ENCODE measurements at places on chromosomes 2 and 18.
A peak's percentile ranks its signal among the peaks of the same experiment; 100 is the strongest.

GRCh38 chr2:68330691-68331090, 10.9 kb upstream of the CNRIP1 start:
- DNase-seq, result no peak

DNA sequence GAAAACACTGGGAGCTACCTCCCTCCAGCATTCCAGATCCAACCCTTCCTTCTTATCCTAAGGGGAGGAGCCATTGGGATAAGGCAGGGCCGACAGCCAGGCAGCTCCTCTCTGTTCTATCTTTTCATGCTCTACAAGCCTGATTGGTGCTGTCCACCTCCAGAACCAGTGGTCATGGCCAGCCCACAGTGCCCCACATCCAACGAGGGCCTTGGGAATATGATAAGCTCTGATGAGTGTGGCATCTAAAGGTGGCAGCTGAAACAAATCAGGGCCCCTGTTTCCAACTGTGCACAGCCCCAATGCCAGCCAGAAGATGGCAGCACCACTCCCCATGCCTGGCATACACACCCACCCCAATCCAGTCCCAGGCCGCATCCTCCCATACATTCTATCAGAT, 329.3 kb downstream of the C1D start:
- no peak for DNase-seq

GRCh38 chr2:26913999-26914658, 56.3 kb upstream of the MAPRE3 start:
- no peak for DNase-seq

DNA sequence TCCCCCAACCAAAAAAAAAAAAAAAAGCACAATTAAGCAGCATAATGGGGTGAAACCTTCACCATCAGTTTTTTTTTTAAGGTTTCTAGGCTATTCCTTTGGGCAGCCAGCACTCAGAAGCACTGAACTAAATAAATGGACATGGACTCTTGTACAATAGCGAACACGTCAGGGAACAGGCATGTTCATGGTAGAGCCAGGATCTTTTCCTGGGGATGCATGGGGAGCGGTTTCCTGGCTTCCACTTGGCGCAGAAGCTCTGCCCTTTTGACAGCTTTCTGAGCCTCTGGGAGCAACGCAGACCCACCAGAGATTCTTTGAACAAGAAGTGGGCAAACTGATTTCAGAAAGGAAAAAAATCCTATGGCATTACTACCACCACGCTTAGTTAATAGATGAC, 35.0 kb downstream of the ALPK2 start:
- no peak for DNase-seq

- DNase-seq, result no peak
Observed at GRCh38 chr2:96274355-96275056, 8.5 kb downstream of the CIAO1 start.

DNA sequence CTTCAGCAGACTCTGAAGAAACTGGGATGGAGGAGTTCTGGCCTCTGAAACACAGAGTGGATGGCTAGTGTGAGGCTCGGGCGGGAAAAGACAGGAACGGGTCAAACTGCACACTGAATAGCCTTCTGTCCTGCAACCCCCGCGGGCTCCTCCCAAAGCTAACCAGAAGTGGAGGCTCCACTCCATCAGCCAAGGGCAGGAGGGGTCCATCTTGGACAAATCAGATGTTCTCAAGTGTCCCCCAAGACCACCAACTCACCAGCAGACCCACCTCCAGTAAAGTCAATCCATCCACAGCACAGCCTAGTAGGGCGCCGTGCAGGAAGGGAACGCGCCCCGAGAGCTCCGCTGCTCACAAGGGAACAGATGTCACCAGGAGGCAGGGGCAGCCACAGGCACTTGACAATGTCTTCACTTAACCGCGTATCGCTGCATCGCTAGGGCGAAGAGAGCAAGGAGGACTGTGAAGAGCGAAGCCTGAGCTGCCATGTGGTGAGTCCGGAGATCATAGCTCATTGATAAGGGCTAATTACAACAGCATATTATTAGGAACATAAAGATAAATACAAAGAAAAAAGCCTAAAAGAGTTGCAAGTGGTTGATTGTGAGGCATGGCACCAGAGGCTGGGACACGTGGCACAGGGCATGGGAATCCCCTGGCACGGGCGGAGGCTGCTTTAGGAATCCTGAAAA, 494.6 kb upstream of the MYT1L start:
- DNase-seq, result no peak

GRCh38 chr18:13163167-13163927, 55.2 kb upstream of the LDLRAD4 start:
- DNase-seq, result no peak

- no peak for DNase-seq
Observed at GRCh38 chr2:178550352-178550751, 70.1 kb downstream of the PLEKHA3 start.

- no peak for DNase-seq
Observed at GRCh38 chr2:213086571-213086970, 64.8 kb downstream of the IKZF2 start.

DNA sequence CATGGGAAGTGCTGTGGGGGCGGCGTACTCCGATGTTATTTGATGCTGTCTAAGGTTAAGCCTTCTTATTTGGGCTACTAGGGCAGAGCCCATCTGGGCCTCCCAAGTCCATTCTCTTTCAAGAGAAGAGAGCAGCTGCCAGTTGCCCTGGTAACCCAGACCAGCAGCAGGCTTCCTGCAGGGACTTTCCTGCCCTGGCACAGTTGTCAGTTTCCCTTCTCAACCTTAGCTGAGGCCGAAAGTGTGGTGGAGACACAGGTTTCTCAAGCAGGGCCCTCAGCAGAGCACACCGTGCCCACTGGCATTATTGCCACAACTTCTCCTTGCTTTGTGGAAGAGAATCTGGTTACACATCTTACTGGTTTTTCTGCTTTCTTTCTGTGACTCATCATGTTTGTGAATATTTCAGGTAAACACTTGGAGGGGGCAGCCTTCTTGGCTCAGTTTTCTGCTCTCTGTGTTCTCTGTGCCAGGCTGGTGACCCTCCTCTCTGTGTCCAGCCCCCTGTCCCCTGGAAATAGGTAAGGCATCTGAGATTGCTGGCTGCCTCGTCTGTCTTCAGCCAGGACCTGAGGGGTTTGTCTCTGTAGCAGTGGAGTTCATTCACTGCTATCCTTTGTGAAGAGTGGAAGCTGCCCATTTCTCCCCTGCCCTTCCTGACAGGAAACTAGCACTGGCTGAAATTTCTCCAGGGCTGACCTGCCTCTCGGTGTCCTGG, 111.0 kb downstream of the B3GNT2 start:
- no peak for DNase-seq

- DNase-seq, result no peak
Observed at GRCh38 chr2:10549195-10549594, 101.1 kb upstream of the ODC1 start.

- peak; percentile 81 for DNase-seq
Observed at GRCh38 chr18:45416168-45416567, 199.1 kb upstream of the SLC14A2 start.

DNA sequence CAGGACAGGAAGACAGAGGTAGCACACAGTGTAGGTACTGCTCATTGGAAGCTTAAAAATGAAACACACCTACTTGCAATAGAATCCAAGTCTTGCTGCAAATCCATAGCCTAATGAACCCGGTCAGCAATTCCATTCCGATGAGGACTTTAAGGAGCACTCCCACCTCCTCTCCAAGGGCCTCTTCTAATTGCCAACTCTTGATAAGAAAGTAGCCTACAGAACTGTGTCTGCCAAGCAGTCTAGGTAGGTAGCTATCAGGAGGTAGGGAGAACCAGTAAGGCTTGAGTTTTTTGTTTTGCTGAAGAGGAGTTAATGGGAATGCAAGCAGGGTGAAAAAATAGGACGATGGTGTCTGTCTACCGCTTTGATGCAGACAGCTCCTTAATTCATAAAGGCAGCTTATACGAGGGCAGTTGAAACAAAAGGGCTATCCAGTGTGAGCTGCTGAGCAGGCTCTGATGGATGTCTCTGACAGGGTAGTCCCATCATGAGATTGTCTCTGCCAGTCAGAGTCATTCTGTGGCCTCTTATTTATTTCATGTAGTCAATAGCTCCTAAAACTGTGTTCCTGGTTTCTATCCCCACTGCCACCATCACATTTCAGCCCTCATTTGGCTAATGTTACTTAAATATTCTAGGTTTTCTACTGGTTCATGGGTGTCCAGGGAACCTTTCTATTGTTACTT, 155.6 kb upstream of the DNMT3A start:
- no peak for DNase-seq

GRCh38 chr18:31685097-31686082, 1.0 kb upstream of the B4GALT6 start:
- DNase-seq, result peak; percentile 86

DNA sequence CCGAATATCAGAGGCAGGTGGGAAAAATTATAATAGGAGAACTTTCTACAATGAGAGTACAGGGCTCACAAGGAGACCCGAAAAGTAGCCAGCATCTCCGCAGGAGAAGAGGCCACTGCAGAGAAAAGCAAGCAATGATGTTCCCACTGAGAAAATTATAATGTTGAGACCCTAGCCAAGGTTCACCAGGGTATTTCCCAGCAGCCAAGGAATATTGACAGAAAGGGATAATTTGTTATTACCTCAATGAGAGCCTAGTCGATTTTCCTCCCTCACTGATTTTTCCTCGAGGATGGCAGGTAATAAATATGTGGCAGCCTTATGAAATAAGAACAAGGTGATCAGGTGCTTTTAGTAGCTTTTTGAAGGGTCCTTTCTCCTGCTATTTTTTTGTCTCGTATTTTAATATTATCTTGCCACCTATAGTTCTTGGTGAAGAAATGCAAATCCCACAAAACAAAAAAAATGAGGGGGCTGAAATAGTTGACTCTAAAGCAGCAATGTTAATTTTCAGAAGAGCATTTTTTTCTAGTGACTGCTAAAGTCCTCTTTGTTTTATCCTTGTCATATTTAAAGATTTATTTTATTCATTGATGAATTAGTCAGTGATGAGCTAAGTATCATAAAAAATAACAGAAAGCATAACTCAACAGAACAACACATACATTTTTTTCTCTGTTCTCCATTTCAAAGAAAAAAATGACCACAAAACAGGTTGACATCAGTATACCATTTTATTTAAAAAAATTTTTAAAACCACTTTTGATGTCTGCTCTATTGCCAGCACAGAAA, 215.4 kb downstream of the KCNE4 start:
- no peak for DNase-seq

GRCh38 chr2:239716536-239717318, 308.4 kb downstream of the NDUFA10 start:
- no peak for DNase-seq

DNA sequence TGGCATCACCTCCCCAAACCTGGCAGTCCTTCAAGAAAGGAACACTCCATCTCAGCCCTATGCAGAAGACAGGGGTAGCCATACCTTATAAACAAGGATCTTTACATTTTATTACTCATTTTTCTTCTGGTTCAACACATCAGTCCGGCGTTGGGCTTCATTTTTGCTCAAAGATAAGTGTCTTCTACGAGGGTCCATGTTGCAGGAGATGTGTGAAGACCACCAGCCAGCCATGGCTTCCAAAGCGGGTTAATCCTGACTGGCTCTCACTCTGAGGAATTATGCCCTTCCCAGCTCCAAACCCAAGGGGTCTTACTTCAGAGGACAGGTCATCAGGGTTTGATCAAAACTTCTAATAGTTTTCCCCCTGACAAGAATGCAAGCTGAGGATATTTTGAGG, 23.9 kb upstream of the GNAL start:
- no peak for DNase-seq

GRCh38 chr18:60804415-60804814, 431.8 kb upstream of the MC4R start:
- no peak for DNase-seq

DNA sequence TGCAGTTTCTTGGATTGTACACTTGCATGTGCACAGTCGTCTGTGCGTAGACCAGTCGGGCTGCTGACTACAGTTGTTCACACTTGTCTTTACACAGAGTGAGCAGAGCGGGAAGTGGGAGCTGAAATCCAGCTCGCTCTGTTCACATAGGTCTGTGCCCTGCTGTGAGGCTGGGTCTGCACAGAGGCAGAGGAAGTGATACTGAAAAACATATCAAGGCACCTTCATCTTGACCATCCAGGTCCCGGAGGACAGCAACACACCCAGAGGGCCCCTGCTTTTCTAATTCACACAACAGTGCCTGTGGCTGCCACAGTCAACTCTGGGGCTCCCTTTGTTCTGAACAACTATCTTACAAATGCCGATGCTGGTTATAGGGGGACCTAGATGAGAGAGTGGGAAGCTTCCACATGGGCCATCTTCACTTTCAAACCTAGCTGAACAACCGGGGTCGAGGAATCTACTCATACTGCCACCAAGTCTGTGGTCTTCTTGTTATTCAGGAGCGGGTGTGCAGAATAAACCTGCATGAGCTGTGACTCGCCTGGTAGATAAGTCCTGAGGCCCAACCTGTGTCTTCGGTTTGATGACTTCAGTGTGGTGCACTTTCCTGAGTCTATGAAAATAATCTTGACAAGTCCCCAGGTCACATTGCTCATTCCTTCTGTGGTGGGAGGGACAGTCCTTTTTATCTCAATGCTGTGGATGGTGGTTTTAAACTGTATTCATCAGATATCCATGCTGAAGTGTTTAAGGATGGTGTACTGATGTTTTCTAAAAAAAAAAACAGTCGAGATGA, 3.5 kb upstream of the ADNP2 start:
- DNase-seq, result no peak

GRCh38 chr2:235746257-235746934, 252.6 kb downstream of the AGAP1 start:
- peak; percentile 74 for DNase-seq

- DNase-seq, result peak; percentile 88
Observed at GRCh38 chr2:124027182-124027581, 2.1 kb downstream of the CNTNAP5 start.

- DNase-seq, result peak; percentile 33
Observed at GRCh38 chr2:216242365-216242764, 129.9 kb downstream of the MARCHF4 start.

- DNase-seq, result no peak
Observed at GRCh38 chr18:13530879-13531387, 195.4 kb downstream of the FAM210A start.

GRCh38 chr2:25879133-25879730, 945 bp upstream of the ASXL2 start:
- no peak for DNase-seq

GRCh38 chr18:49052891-49053644, 102.3 kb upstream of the SMAD7 start:
- peak; percentile 95 for DNase-seq

DNA sequence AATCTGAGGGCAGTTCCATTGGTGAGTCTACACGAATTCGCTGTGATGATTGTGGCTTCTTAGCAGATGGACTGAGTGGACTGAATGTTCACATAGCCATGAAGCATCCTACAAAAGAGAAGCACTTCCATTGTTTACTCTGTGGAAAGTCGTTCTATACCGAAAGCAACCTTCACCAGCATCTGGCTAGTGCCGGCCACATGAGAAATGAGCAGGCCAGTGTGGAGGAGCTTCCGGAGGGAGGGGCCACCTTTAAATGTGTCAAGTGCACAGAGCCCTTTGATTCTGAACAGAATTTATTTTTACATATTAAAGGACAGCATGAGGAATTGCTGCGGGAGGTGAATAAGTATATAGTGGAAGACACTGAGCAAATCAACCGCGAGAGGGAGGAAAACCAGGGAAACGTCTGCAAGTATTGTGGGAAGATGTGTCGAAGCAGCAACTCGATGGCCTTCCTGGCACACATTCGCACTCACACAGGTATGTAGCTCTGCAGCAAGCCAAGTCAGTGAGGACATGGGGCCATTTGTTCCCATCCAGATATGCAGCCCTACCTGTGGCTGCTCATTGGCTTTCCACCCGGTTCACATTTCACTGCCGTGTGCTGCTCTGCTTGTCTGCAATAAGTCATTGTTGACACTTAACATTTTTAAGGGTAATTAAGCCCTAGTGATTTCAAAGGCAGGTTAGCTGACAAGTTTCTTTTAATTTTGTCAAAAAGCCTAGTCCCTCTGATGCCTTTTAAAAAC, 37.7 kb downstream of the ZNF407 start:
- no peak for DNase-seq

- no peak for DNase-seq
Observed at GRCh38 chr2:37665043-37665442, 6.4 kb downstream of the CDC42EP3 start.

All from SK-N-DZ (cell line).